ENCODE measurements at places on chromosomes 6 and 20. TPM values are rescaled to one million over a fixed set of nuclear protein-coding genes. Genes with fewer than 3 reads are reported as not detected.
A peak's percentile ranks its signal among the peaks of the same experiment; 100 is the strongest.

DNA sequence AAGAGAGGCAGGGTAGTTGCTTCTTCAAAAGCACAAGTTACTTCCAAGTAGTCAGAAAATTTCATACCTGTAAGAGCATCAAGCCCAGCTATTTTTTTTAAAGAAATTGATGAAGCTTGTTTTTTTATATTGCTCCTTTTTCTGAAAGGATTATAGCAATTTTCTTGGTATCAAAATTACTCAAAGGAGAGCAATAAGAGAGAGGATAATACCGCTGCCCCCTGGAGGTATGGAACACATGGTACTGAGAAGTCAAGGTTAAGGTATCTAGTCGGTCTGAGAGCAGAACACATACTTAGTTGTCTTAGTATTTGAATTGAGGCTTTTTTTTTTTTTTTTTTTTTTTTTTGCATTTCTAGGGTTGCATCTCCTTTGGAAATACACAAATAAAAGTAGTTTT is 59.4 kb downstream of the ADGRF5 start:
- DNase-seq, result no peak

- no peak for DNase-seq
These were observed 7.4 kb downstream of the SNX9 start for GRCh38 chr6:157830354-157831017.

GRCh38 chr20:9903048-9903655 is 64.3 kb upstream of the PAK5 start:
- DNase-seq, result no peak

DNA sequence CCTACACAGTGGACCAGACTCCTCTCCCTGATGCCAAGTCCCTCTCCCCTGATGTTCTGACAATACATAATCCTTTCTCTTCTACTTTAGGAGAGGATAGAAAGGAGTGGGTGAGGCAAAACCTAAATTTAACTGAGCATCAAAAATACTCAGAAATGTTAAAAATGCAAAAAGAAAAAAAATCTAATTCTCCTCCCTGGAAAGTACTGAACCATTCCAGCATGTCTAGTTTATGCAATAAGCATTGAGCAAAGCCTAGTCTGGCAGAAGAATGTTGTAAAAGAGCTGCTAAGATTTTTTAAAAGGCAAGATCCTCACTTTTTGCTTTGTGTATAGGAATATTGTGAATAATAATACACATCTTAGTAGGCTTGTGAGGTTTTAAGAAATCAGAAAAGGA is 116.6 kb upstream of the STXBP5 start:
- DNase-seq, result no peak

DNA sequence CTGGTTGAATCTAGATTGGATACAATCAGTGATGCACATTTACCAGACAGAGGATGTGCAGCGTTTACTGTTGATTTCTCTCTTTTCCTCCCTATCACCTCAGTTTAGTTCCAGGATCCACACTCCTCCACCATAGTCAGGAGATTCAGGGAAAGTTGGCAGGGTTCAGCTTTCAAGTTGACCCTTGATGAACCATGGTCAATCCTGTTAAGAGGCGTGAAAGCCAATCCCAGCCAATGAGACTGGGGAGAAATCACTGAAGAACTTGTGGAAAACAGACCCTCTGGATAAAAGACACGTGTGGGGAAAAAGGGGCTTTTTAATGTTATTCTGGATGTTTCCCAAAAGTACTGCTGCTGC is 19.2 kb upstream of the SCP2D1 start:
- no peak for DNase-seq

DNA sequence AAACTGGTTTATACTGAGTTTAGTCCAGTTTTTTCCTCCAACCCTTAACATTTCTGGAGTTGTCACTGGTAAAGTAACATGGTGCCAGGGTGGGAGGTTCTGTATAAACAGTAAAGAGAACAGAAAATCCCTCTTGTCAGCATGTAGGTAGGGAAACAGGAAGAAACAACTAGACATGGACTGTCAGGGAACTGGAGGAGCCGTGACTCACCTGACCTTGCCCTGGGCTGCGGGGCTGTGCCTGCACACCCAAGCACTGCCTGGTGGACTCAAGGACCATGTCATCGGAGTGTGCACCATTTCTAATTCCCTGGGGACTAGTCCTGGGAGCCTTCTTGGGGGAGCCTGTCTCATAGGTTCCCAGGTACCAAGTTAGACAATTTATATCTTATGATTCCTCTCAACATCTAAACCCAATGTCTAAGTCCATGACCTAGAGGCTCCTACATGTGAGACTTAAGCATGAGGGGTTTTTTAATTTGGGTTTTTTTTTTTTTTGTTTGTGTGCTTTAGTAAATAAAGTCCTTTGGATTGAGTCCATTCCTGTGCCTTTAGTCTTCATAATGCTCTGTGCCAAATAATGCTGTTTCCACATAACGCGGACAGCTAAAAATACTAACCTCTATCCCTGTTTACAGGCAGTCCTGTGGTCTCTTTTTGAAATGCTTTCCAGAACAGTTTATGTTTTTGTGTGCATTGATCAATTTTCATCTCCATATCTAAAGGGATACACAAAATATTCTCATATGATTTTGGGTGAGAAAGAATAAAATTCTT is 136.9 kb upstream of the SUPT3H start:
- DNase-seq, result no peak

DNA sequence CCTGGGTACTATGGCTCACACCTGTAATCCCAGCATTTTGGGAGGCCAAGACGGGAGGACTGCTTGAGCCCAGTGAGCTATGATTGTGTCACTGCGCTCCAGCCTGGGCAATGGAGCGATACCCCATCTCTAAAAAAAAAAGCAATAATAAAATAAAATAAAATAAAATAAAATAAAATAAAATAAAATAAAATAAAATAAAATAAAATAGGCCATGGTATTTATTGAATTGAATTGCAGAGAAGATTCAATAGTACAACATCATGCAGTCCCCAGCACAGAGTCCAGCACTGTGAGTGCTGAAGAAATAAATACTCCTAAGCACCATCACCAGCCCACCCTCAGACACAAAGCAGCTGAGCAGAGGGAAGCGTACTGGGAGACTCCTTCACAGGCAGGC is 144.7 kb downstream of the RALGAPA2 start:
- no peak for DNase-seq

DNA sequence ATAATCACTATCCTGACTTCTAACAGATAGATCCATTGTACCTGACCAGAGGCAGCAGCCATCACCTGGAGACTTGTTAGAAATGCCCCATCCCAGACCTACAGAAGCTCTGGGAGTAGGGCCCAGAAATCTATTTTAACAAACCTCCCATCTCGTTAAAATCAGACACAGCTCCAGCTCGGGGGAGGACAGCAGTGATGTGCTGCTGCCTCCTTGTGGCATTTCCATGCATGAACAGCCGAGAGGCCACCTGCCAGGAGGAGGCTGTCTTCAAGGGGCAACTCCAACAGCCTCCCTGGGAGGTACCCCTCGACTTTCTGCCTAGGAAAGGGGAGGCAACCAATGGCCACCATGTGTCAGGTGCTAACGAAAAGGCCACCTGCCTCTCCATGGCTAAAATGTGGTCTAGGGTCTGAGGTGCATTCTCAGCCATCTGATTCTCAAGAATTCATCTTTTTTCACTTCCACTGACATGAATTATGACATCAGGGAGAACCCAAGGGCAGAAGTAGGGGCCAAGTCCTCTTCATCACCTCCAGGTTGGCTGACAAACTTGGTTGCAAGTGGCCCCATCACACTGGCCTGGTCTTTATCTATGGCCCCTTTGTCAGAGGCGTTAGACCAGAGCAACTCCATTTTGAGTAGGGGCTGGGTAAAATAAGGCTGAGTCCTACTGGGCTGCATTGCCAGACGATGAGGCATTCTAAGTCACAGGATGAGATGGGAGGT is 12.2 kb upstream of the KCNK15 start:
- peak; percentile 51 for DNase-seq

DNA sequence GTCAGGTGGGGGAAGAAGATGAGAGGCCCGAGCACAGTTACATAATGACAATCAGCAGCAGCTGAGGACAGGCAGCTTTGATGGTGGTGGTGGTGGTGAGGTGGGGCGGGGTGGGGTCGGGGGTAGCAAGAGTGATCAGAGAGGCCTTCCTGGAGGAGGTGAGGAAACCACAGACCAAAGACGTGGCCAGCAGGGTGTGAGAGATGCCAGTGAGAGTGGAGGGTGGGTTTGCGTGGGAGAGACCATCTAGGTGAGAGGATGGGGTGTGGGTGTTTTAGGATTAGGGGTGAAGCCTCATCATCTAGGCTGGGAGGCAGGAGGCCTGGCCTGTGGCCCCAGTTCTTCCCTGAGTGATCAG is 76.0 kb upstream of the TOX2 start:
- no peak for DNase-seq

GRCh38 chr6:88369262-88369661 is 203.1 kb upstream of the CNR1 start:
- DNase-seq, result no peak

GRCh38 chr20:37468886-37469285 is 52.2 kb upstream of the NNAT start:
- DNase-seq, result no peak

DNA sequence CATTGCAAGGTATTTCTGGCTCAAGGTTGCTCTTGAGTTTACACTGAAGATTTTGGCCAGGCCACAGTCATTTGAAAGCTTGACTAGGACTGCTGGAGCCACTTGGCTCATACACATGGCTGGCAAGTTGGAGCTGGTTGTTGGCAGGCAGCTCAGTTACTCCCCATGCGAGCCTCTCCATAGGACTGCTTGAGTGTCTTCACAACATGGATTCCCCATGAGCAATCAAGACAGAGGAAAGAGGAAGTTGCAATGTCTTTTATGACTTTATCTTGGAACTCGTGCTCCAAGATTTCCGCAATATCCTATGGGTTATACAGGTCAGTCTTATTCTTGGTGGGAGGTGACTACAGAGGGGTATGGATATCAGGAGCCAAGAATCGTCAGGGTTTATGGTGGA is 1.4 kb upstream of the MANBAL start:
- DNase-seq, result no peak

- DNase-seq, result peak; percentile 70
These were observed 9.9 kb downstream of the TTI1 start for GRCh38 chr20:38023181-38024001.

GRCh38 chr6:126373344-126373743 is 33.4 kb downstream of the CENPW start:
- no peak for DNase-seq

- no peak for DNase-seq
These were observed 12.3 kb upstream of the RAET1L start for GRCh38 chr6:150037526-150038201.

The PRPH2 gene
- total RNA-seq, result 2.8 TPM

The SRC gene
- 16.8 TPM for total RNA-seq

The MYL9 gene
- 10.3 TPM for total RNA-seq

The MTFR2 gene
- total RNA-seq, result 0.89 TPM

The SLC2A4RG gene
- 21.5 TPM for total RNA-seq

The PSORS1C2 gene
- 2.9 TPM for total RNA-seq

The BPIFB2 gene
- total RNA-seq, result not detected

The BMP7 gene
- total RNA-seq, result 15.0 TPM

The TULP1 gene
- total RNA-seq, result 0.39 TPM

The ITPR3 gene
- 18.7 TPM for total RNA-seq
